ENCODE measurements at places on chromosomes 5 and 9.

GRCh38 chr9:72363236-72363635 lies 1.8 kb downstream of the ZFAND5 start:
- no peak for DNase-seq

- DNase-seq: no peak
Measured at GRCh38 chr9:78357165-78357873, 60.4 kb downstream of the PSAT1 start.

DNA sequence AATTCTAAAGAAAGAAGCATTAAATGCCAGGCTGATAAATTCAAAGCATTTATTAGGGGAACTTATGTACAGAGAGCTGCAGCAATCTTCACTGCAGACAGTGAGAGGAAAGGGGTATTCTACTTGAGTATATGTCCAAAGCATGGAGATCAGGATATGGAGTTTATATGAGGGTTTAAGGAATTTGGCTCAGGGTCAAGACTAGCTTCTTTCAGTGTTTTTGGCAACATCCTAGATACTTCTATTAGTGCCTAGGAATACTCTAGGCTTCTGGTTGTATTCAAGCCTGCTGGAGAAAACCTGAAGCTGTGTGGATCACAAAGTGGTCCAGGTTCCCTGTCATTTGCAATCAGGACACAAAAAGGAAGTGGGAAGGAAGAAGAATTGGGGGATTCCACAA lies 194.6 kb downstream of the CETN3 start:
- no peak for DNase-seq

- DNase-seq: no peak
Measured at GRCh38 chr5:59768152-59769040, 125.1 kb downstream of the PDE4D start.

DNA sequence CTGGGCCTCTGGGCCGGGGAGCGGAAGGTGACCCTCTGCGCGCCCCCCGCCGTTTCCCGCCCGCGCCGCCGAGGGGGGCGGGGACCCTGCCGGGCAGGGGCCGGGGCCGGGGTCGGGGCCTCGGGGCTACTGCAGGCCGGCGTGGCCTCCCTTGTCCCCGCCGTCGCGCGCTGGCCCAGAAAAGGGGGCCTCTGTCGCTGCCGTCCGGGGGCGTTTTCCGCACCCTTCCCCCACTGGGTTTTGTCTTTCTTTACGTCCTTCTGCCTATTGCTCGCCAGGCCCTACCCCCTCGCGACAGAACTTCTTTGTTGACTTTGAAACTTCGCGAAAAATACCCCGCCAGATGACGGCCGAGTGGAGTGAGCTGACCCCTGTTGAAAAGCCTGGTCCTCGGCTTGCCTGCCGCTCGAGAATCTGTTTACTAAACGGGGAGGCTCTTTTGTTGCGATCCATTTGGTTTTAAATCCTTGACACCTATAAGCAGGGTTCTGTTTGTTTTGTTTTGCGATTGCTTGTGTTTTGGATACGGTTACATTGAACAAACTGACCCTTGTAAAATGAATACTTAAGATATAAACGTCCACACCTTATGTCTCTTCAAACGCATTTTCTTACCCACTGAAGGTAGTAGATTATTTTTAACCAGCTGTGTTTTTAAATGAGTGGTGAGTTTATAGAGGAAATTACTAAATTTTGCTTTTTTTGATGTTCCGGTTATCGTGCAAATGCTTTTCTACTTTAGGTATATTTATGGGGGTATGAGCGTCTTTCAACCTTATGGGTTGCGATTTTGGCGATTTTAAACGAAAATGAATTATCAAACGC lies 765 bp downstream of the MARCHF6 start:
- no peak for DNase-seq

DNA sequence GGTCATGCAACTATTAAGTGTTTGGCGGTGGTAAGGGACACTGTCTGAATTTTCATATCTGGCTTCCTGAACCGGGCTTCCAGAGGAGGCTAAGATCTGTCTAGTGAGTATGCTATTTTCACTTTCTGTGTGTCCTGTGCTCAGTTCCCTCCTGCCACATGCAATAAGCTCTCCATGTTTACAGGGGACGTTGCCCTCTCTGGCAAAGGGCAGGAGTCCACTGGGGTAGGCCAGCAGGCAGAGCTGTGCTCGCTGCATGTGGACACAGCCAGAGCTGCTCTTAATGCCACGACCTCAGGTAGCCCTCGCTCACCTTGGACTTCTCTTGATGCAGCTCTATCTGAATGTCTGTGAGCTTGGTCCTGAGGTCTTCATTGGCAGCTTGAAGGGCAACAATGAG lies 111.2 kb downstream of the JAKMIP2 start:
- DNase-seq: no peak

- no peak for DNase-seq
Measured at GRCh38 chr9:92236915-92237314, 56.6 kb downstream of the IARS1 start.

GRCh38 chr5:149273237-149273636 lies 1.6 kb downstream of the AFAP1L1 start:
- no peak for DNase-seq

GRCh38 chr5:159933531-159934485 lies 17.5 kb downstream of the ADRA1B start:
- no peak for DNase-seq

DNA sequence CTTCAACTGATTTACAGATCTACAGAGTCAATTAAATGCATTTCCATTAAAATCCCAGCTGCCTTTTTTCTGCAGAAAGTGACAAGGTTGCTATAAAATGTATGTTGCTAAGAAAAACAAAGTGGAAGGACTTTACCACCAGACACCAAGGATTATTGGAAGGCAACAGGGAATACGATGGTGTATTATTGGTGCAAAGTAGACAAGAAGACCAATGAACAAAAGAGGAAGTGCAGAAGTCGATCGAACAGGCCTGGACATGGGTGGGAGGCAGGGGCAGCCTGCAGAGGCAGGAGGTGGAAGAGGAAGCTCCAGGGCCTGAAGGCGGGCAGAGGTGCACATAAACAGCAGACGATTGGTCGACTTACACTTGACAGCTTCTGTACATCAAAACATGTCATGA lies 10.6 kb upstream of the SLC6A19 start:
- no peak for DNase-seq

DNA sequence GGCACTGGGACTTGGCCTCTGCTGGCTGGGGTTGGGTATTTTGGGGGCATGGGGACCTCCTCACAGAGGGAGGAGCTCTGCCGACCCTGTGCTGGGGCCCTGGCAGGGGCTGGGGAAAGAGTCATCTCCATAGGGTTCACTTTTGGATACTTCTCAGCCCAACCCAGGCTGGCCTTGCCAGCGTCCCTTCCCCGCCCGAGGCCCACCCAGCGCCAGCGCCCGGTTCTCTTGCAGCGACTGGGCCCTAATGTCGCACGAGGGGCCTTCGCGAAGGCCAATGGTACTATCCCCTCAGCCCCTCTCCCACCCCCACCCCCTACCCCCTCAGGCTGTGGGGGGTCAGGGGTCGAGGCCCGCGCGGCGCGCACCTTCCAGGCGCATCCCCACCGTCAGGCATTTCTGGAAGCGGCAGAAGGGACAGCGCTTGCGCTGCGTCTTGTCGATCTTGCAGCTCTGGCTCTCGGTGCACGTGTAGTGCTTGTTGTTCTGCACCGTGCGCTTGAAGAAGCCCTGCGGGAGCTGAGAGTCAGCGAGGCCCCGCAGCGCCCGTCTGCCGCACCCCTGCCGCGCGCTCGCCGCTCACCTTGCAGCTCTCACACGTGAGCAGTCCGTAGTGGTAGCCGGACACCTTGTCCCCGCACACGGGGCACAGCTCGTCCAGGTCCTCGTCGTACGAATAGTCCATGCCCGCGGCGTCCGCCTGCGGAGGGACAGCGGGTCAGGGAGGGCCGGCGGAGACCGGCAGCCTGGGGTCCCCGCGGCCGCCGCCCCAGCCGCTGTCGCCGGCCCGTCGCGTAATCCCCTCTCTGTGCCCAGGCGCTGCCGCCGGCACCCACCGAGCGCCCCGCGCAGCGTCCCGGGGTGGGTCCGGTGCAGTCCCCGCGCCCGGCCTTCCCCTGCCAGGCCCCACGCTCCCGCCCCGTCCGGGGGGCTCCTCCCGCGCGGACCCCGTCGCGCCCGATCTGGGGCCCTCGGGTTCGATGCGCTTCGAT lies 4.2 kb downstream of the NR5A1 start:
- DNase-seq: no peak

DNA sequence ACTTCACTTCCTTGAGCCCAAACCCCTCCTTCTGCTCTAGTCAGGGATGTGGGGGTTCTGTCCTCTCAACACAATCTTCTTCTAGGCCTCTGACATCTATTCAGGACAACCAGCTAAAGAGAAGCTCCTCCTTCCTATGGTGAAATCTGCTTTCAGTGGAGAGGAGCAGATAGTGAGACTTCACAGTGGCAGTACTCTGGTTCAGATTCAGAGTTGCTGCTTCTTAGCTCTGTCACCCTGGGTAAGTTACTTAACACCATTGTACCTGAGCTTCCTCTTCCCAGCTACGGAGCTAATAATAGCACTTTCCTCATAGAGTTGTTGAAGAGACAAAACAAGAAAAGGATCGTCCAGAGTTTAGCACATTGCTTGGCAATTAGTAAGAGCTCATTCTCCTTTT lies 77.3 kb upstream of the LARP1 start:
- DNase-seq: no peak

DNA sequence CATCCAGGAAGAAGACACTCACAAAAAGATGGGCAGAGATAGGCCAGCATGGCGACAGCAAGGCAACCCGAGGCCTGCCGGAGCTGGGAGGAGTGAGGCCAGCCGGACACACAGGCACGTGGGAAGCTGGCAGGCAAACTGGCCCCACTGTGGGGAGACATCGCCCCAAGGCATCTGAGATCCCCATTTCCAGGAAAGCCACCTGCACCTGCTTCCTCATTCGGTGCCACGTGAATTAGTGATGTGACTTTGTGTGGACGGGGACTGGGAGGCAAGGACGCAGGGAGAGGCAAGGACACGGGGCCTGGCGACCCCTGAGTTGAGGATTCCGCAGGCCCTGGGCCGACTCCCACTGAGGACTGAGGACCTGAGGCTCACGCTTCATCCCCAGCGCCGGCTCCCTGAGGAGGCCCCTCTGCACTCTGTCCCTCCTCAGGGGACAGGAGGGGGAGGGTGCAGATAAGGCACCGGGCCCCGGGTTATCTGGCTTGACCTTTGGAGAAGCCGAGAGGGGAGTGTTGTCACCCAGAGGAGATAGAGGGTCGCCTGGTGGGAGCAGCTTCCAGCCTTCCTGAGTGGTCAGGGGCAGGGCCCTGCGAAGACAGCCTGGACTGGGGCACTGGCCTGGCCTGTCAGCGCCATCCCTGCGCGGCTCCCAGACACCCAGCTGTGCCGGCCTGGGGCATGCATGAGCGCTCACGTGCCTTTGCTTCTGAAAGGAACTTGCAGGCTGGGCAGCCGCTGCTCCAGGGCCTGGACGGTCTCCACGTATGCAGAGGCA lies 39.7 kb downstream of the NDUFS6 start:
- DNase-seq: no peak

DNA sequence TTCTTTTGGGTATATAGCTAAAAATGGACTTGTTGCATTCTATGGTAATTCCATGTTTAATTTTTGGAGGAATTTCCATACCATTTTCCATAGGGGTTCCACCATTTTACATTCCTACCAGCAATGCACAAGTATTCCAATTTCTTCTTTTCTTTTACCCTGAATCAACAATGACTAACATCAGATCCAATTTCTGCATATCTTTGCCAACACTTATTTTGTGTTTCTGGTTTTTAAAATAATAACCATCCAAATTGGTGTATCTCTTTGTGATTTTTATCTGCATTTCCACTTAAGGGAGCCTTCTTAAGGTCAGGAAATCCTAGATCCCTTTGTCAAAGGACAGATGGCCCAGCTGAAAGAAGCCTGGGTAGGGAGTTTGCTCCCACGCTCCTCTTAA lies 29.5 kb upstream of the SMU1 start:
- no peak for DNase-seq

DNA sequence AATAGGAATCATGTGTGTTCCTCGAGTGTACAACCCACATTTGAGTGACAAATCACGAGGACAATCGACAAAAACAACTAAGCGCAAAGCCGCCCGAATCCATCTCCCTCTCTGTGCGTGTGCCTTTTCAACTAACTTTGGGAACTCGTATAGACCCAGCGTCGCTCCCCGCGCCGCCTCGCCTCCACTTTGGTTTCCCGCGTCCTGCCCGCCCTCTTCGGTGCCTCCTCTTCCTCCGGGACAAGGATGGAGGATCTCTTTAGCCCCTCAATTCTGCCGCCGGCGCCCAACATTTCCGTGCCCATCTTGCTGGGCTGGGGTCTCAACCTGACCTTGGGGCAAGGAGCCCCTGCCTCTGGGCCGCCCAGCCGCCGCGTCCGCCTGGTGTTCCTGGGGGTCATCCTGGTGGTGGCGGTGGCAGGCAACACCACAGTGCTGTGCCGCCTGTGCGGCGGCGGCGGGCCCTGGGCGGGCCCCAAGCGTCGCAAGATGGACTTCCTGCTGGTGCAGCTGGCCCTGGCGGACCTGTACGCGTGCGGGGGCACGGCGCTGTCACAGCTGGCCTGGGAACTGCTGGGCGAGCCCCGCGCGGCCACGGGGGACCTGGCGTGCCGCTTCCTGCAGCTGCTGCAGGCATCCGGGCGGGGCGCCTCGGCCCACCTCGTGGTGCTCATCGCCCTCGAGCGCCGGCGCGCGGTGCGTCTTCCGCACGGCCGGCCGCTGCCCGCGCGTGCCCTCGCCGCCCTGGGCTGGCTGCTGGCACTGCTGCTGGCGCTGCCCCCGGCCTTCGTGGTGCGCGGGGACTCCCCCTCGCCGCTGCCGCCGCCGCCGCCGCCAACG lies at the start of gene GPR150:
GPR150 (plus strand) TSS at position 58 of the 840 bp plus-strand sequence; CDS start at position 247, 189 bp downstream.
- no peak for DNase-seq

DNA sequence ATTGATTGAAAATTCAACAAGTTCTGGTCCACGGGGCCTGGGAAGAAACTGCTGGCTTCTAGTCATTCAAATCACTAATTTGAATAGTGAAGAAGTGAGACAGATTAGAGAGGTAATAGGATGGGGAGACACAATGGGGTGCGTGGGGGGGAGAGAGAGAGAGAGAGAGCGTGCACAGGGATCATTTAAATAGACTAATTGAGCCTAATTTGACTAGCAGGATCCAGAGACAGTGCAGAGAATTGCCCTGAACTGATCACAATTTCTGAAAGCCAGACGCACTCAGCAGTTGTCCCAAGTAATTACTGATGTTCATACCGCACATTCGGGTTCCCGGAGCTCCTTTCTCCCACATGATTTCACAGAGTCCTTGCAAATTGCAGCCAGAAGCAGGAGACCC lies 50.3 kb upstream of the C5orf58 start:
- no peak for DNase-seq
